ENCODE measurements at places on chromosomes 12 and 14.

- DNase-seq, result no peak
Observed at GRCh38 chr14:73645248-73645610, 443 bp downstream of the DNAL1 start.

DNA sequence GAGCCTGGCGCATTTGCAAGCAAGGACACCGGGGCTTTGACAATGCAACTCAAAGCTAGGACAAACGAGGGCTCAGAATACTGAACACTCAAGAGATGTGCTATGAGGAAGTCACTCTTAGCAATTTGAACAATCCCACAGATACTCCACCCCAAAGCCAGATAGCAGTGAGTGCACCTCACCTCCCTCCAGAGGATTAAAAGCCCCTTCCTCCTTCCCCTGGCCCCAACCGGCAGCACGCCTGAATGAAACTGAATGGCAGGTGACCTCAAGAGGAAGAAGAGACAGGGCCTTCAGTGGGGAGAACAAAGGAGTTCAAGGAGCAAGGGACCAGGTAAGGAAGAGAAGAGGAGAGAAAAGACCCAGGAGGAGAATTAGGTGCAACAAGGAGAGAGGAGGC is 1.9 kb upstream of the KRT78 start:
- no peak for DNase-seq

GRCh38 chr12:1056390-1056789 is 65.4 kb downstream of the ERC1 start:
- no peak for DNase-seq

DNA sequence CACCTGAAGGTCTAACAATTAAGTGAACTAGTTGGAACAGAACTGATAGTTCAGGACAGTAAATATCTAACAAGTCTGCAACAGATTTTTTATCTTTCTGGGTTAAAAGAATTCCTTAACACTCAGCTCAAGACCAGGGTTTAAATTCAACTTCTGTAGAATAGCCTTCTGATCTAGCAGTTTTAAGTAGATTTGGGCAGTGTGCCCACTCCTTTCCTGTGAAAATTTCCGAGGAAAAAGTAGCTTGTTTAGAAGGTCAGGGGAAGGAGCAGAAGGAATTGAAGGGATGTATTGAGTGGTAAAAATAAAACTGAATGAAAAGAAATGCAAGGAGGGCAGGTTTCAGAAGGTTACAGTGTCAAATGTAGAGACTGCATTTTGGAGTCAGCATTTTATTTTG is 45.8 kb downstream of the ATL1 start:
- no peak for DNase-seq

DNA sequence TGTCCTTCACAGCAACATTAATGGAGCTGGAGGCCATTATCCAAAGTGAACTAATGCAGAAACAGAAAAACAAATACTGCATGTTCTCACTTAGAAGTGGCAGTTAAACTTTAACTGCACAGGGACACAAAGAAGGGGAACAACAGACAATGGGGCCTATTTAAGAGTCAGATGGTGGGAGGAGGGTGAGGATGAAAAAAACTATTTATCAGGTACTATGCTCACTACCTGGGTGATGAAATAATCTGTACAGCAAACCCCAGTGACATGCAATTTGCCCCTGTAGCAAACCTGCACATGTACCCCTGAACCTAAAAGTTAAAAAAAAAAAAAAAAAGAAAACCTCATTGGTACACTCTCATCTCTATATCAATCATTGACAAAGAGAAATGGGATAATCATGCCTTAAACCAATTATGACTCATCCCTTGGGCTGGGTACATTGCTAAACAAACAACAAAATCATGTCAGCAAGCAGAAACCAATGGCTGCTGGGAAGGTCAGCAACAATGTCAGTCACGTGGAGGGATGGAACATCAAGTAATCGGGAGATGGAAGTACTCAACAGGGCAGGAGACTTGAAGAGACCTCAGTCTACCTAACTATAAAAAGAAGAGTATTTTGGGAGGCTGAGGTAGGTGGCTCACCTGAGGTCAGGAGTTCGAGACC is 479.2 kb downstream of the RMST start:
- DNase-seq, result no peak

DNA sequence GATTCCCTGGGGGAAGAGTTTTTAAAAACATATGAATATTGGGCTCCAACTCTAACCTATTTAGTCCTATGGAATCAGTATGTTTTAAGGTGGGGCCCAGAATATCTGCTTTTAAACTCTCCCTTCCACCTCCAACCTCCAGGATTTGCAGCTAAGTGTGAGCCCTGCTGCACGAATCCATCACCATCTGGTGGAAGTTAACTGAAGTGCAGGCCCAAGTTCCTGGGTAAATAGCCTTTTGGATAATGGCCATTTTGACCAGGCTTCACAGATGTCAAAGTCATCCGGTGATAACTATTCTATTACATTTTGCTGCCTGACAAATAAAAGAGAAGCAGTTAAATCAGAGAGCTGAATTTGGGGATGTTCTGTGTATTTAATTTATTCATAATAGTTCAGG is 58.1 kb upstream of the RMST start:
- DNase-seq, result no peak

DNA sequence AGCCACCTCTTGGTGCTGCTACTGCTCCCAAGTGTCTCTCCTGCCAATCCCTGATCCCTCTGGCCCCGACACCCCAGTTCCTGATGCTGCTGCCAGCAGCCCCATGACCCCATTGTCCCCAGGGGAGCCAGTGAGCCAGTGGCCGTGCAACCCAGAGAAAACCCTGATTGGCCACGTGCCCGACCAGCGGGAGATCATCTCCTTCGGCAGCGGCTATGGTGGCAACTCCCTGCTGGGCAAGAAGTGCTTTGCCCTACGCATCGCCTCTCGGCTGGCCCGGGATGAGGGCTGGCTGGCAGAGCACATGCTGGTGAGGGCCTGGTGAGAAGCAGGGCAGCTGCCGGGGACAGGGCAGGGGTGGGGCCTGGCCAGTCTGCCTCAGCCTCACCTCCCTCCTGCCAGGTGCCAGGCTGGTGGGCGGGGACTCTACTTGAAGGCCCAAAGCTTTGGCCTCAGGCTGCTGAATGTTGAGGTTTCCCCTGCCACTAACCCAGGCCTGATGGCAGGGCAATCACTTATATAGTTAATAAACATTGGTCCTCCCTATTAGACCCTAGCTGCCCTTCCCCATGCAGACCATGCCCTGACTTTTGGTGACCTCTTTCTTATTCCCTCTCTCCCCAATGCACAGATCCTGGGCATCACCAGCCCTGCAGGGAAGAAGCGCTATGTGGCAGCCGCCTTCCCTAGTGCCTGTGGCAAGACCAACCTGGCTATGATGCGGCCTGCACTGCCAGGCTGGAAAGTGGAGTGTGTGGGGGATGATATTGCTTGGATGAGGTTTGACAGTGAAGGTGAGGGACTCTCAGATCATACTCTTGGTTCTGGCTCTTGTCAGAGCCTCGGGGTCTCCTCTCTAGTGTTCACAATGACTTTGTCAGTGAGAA is 5.1 kb downstream of the PCK2 start:
- no peak for DNase-seq

GRCh38 chr14:102075155-102075554 is 11.7 kb downstream of the HSP90AA1 start:
- DNase-seq, result no peak

DNA sequence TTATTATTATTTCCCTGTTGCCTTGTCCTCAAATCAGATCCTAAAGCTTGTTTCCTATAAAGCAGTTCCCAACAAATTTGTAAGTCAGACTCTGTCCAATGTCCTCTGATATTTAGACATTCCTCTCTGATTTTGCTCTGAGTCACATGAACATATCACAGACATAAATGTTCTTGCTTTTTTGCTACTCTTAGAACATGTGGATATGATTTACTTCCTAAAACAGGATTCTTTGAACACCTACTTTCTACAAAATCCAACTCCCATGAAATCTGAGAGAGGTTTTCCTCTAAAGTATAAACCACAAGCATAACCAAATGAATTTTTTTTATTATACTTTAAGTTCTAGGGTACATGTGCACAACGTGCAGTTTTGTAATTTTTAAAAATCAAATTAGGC is 181.3 kb upstream of the SLC38A2 start:
- DNase-seq, result no peak

- DNase-seq, result no peak
Observed at GRCh38 chr12:83826112-83826511, 1086.5 kb downstream of the SLC6A15 start.

DNA sequence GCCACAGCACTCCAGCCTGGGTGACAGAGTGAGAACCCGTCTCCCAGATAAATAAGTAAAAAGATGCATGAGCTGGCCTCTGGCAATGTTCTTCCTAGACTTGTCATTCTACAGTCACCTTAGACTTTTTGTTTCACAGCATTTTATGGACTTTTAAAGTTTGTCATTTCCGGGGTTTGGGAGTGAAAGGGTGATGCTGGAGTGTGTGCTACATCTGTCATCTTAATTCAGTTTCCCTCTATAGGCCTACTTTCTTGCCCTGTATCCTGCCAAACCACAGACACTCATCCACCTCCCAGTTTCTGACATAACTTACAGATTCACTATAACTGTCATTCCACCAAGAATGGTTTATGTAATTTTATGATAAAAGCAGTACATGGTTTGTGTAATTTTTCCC is 166.7 kb upstream of the PARP11 start:
- no peak for DNase-seq

GRCh38 chr12:59067083-59067482 is 146.8 kb upstream of the LRIG3 start:
- DNase-seq, result no peak

DNA sequence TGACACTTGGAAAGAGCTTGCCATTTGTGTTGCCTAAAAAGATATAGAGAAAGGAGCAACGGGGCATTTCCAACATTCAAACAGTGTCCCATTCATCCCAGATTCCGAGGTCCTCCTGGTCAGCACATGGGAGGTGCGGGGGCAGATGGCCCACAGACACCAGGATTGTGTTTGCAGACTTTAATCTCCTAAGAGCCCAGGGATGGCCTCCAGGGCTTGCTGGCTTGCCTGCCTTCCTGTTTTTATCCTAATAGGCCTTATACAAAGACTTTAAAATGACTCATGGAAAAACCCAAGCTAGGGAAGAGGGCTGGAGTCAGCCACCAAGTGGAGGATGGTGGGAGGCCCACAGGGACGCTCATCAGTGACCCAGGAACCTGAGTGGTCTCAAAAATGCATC is 21.5 kb upstream of the FAM181A start:
- DNase-seq, result no peak

- no peak for DNase-seq
Observed at GRCh38 chr12:30696103-30696408, 387 bp upstream of the IPO8 start.

- no peak for DNase-seq
Observed at GRCh38 chr14:34362641-34363251, 99.3 kb downstream of the SPTSSA start.

GRCh38 chr14:37589715-37590427 is 5.2 kb downstream of the FOXA1 start:
- DNase-seq, result no peak

Measured in stimulated activated CD4-positive, alpha-beta T cell treated with anti-CD3 and anti-CD28 coated beads, Interleukin-1b, Interleukin-23, amount 100 ng/mL, for 24 hours (primary cell).